ENCODE measurements at places on chromosomes 2 and 18.

DNA sequence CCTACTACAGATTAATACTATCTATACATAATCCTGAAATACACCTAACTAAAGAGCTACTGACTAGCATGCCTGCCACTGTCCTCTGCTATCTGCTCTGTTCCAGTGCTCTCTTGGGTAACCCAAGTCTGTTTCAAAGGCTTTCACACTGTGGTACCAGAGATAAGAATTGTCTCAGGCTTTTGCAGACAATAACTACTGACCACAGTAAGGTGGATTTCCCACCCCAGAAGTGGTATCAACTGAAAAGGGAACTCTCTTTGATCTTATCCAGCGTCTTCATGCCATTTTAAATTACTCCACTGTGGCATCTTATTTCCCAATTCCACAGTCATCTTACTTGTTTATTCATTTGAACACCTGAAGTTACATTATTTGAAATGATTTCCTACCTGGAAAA is 190.2 kb downstream of the IKZF2 start:
- DNase-seq: no peak

DNA sequence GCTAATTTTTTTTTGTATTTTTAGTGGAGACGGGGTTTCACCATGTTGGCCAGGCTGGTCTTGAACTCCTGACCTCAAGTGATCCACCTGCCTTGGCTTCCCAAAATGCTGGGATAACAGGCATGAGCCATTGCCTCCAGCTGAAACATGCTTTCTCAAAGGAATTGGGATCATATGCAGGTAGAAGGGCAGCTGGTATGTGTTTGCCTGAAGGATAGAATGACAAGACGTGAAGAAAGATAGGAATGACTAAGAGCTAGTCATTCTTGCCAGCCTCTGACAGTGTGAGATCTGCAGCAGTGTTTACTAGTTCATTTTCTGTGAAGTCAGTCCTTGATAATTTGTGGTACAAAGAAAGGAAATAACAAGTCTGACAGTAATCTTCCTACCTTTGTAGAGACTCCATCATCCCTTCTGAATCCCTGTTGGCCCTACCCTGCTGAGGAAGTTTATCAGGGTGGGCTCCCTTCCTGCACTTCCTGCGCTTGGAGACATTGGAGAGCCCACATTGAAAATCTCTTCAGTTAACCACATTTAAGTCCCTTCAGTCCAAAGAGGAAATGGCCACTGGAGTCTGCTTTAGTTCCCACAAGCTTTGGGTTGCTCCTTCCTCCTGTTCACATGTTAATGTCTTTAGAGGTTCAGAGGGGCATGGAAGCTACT is 14.7 kb downstream of the CFLAR start:
- peak; percentile 40 for DNase-seq

DNA sequence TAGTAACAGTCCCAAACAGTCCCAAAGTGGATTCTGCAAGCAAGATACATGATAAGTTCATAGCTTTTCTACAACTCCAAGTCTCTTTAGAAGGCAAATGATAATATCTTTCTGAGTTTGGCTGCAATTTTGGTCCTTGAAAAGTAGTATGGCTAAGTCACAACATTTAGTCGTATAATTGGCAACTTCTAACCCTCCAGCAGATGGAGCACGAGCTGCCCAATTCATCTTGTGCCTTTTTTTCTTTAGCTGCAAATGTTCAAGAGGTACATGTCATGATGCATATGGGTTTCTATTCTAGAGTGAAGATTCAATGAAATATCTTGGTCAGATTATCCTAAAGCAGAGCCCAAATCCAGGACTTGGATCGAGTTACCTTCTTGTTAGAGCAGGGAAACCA is 127.0 kb upstream of the KLHL14 start:
- DNase-seq: no peak

GRCh38 chr2:183026424-183026823 is 11.8 kb downstream of the NCKAP1 start:
- no peak for DNase-seq

GRCh38 chr2:152339556-152340286 is 4.7 kb downstream of the FMNL2 start:
- no peak for DNase-seq

- no peak for DNase-seq
Observed at GRCh38 chr2:203237346-203238238, 1.2 kb upstream of the CYP20A1 start.

All from T-helper 22 cell (primary cell).